Natural killer cell (primary cell): ENCODE measurements at places on chromosomes 12 and 14.

DNA sequence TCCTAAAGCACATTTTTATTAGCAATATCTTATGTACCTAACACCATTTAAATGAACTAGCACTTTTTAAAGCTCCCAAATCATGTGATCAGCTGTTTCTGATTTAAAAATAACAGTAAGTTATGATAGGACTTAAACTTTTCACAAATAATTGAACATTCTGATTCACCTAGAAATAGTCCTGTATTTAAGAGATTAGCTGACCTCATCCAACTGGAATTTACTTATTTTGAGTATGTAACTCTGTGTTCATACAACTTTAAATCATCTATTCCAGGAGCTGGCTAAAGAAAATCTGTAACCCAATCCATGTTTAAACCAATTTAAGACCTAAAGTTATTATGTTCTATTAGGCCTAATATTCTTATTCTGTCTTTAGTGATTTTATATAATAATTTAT, 184.3 kb downstream of the CCDC91 start:
- no peak overlapping the region for H3K4me3 ChIP-seq
- no peaks in the 10 kb centered on the region for H3K27me3 ChIP-seq
- peaks cover 2% of the 10 kb centered on the region for H3K36me3 ChIP-seq
- DNase-seq = no peak

DNA sequence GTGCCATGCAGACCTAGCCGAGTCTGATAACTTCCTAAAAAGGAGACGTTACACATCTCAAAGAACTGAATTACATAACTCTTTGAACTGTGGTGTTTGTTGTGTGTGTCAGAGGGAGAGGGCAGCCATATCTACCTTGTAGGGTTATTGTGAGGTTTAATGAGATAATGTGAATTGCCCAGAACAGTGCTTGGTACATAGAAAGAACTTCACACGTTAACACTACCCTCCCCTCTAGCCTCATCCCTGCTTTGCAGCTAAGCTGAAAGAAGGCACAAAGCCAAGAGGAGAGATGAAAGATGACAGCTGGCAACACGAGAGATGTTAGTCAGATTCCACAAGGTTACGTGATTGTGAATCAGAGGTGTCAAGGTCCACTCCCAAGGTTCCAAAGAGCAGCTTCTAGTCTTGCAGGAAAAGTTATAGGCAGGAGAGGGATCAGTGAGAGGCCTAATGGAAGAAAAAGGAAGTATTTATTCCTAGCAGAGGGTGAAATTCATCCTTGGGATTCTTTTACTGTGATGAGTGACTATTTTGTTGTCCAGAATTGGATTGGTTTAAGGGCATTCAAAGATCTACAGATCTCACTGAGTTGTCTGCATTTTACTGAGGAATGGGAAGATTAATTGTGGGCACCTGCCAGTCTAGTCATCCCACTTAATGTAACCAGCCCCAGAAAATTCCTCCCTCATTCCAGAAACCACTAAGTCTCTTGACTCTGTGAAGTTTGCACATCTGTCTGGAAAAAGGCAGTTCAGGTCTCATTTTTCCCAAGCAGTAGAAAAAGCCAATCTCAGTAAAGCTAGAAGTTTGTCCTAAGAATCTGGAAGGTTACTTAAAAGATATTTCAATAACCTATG, 25.9 kb upstream of the WNK1 start:
- H3K27me3 ChIP-seq = no peaks in the 10 kb centered on the region
- DNase-seq = peak; percentile 39
- H3K4me3 ChIP-seq = no peak overlapping the region
- H3K27ac ChIP-seq = no peak overlapping the region
- H3K4me1 ChIP-seq = no peaks in the 10 kb centered on the region

DNA sequence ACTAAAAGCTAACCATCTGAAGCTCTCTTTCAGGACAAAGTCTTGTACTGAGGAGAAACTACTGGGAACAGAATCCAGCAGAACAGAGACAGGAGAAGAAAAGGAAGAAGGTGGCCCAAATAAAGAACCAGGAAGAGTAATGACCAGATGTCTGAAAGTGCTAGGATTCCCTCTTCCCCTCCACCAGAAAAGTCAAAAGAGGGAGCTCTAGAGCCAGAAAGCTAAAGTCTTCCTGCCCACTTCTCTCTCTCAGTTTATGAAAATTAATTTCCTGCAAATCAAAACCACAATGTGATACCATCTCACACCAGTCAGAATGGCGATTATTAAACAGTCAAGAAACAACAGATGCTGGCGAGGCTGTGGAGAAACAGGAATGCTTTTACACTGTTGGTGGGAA, 47.2 kb downstream of the SPPL3 start:
- DNase-seq = no peak

GRCh38 chr14:101331661-101332169, 229.6 kb upstream of the DIO3 start:
- H3K27me3 ChIP-seq = no peaks in the 10 kb centered on the region
- H3K4me3 ChIP-seq = no peak overlapping the region
- H3K36me3 ChIP-seq = no peaks in the 10 kb centered on the region
- no peak overlapping the region for H3K27ac ChIP-seq
- no peak for DNase-seq

DNA sequence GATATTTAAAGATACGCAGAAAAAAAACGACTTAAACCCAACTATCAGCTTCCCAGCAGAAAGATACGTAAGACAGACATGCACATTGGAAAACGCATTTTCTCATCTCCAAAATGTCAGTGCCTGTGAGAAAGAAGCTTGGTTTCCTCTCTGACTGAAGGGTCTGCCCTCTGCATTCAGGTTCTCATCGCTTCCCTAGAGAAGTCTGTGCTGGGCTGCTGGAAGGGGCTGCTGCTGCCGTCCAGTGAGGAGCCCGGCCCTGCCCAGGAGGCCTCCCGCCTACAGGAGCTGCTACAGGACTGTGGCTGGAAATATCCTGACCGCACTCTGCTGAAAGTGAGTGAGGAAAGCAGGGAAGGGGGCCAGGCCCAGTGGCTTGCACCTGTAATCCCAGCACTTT, 4.7 kb upstream of the PFDN5 start:
- DNase-seq = no peak
- no peaks in the 10 kb centered on the region for H3K27me3 ChIP-seq
- no peaks in the 10 kb centered on the region for H3K36me3 ChIP-seq
- H3K4me3 ChIP-seq = no peak overlapping the region

- H3K27me3 ChIP-seq = no peaks in the 10 kb centered on the region
- peak within 1 kb of the TSS; percentile 94 for H3K27ac ChIP-seq
- H3K4me1 ChIP-seq = peaks cover 12% of the 10 kb centered on the region
- DNase-seq = peak; percentile 92
These were observed at the start of gene KICS2 for GRCh38 chr12:64222009-64222765. Gene KICS2, minus strand, starts transcription at chr12:64222296. Its CDS starts 59 bp downstream, at chr12:64222237.

- no peaks in the 10 kb centered on the region for H3K36me3 ChIP-seq
- no peak for DNase-seq
- H3K4me1 ChIP-seq = no peaks in the 10 kb centered on the region
- H3K27ac ChIP-seq = no peak overlapping the region
- no peak overlapping the region for H3K4me3 ChIP-seq
These were observed 57.8 kb downstream of the C14orf132 start for GRCh38 chr14:96096639-96097610.

DNA sequence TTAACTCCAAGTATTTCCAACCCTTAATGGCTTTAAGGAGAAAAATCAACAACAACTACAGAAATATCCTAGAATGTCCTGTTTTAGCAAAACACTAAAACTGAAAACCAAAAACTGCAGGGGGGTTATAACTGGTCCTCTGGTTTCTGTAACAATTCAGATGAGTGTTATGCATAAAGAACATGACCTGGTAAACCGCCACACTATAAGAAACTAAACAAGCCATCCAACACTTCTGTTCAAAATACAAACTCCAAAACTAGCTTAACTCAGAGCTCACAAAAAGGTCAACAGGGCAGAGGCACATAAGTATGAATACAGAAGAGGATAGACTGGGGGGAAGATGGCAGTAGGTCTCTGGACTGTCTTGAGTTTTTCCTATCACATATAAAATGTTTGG, 38.0 kb downstream of the HECTD4 start:
- no peak overlapping the region for H3K4me3 ChIP-seq
- no peaks in the 10 kb centered on the region for H3K27me3 ChIP-seq
- no peak for DNase-seq
- no peaks in the 10 kb centered on the region for H3K36me3 ChIP-seq
- H3K4me1 ChIP-seq = peaks cover 12% of the 10 kb centered on the region
- H3K27ac ChIP-seq = no peak overlapping the region

GRCh38 chr12:21476949-21477348, 24.5 kb downstream of the RECQL start:
- peaks cover 94% of the 10 kb centered on the region for H3K36me3 ChIP-seq
- DNase-seq = no peak
- no peak overlapping the region for H3K4me3 ChIP-seq

DNA sequence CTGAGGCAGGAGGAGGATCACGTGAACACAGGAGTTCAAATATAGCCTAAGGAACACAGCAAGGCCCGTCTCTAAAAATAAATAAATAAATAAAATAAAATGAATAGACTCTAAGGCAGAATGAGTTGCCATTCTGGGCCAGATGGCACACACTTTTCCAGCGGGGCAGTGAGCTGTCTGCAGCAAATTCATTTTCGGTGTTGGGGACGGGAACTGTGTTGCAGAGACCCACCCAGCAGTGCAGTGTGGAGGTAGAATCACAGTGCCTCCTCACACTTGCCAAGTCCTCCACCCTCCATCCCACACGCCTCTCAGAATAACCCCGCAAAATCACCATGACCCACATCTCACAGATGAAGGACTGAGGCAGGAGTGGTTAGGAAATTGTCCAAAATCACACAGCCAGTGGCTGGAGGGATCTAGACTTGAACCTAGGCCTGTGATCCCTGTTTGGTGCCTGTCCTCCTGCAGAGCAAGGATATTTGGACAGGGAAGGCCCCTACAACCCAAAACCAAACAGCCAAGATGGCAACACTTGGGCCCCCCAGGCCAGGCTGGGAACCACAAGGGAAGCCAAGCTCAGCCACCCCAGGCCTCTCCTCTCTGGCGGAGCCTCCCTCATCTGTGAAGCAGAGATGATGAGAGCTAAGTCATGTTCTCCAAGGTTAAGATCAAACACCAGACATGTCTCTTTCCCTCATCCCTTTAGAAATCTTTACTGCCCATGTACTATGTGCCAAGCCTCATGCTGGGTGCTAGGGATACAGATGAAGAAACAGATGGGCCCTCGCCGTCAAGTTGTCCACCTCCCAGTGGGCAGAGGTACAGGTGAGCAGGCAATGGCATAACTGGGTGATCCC, 152.7 kb downstream of the DPF3 start:
- H3K36me3 ChIP-seq = no peaks in the 10 kb centered on the region
- H3K4me3 ChIP-seq = no peak overlapping the region
- H3K4me1 ChIP-seq = peaks cover 5% of the 10 kb centered on the region
- no peaks in the 10 kb centered on the region for H3K27me3 ChIP-seq
- DNase-seq = no peak

- no peak overlapping the region for H3K27ac ChIP-seq
- H3K4me1 ChIP-seq = no peaks in the 10 kb centered on the region
- no peak overlapping the region for H3K4me3 ChIP-seq
- H3K36me3 ChIP-seq = no peaks in the 10 kb centered on the region
- no peak for DNase-seq
These were observed 39.6 kb downstream of the IQSEC3 start for GRCh38 chr12:106118-106591.

- no peak for DNase-seq
- H3K27me3 ChIP-seq = no peaks in the 10 kb centered on the region
- H3K36me3 ChIP-seq = no peaks in the 10 kb centered on the region
- H3K27ac ChIP-seq = no peak overlapping the region
These were observed 140.9 kb downstream of the TBX5 start for GRCh38 chr12:114265036-114265435.

DNA sequence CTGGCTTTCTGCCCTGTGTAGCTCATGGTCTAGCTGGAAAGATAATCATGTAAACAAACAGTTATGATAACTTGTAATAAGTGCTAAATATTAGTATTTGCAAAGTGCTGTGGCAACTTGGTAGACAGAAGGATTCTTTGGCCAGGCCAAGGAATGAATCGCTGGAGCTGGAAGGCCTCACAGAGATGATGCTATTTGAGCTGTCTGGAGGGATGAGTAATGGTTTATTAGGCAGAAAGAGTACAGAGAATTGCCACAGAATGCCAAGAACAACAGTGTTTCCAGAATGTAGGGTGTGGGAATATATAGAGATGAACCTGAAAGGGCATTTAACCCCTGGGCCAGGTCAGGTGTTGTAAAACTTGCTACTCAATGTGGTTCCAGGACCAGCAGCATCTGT, 27.6 kb downstream of the OTX2 start:
- H3K4me1 ChIP-seq = no peaks in the 10 kb centered on the region
- no peaks in the 10 kb centered on the region for H3K36me3 ChIP-seq
- H3K27ac ChIP-seq = no peak overlapping the region
- H3K27me3 ChIP-seq = no peaks in the 10 kb centered on the region
- DNase-seq = no peak

- H3K4me1 ChIP-seq = peaks cover 10% of the 10 kb centered on the region
- peaks cover 3% of the 10 kb centered on the region for H3K27me3 ChIP-seq
- no peaks in the 10 kb centered on the region for H3K36me3 ChIP-seq
These were observed 356.2 kb downstream of the TMEM121 start for GRCh38 chr14:105882626-105883025.
